ENCODE measurements at places on chromosomes 13 and 19. TPM values are rescaled to one million over a fixed set of nuclear protein-coding genes. Genes with fewer than 3 reads are reported as not detected.

- no peak for DNase-seq
These were observed 33.7 kb downstream of the SHISA2 start for GRCh38 chr13:26017932-26018665.

DNA sequence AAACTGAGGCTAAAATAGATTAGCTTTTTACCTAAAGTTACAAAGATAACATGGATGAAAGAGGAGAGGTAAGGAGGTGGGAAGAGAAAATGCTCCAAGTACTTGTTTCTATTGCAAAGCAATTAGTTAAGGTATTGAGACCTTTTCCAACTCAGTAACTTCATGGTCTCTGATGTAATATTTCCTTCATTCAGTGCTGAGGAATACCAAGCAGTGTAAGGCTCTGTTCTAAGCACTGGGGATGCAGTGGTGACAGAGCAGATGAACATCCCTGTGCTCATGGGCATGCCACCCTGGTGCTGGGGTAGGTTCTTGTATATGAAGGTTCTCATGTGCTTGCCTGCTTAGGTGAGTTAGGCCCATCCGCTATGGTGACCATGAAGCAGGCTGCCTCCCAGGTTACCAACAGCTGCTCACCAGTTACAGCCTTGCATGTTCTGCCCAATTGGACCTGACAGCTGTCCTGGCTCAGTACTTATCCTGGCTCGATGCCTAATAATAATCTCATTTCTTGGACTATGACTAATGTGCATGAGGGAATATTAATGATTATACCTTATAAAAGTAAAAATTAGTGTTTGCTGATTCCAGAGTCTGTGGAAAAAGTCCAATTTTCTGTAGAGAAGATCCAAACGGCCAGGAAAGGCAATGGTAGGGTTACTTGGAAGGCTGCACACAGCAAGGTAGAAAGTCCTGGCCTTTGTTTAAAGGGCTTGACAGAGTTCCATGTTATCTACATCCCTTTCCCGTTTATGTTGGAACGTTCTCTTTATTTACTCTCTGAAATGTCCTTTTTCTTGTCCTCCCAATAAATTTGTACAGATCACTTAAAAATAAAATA is 48.3 kb downstream of the LATS2 start:
- no peak for DNase-seq

DNA sequence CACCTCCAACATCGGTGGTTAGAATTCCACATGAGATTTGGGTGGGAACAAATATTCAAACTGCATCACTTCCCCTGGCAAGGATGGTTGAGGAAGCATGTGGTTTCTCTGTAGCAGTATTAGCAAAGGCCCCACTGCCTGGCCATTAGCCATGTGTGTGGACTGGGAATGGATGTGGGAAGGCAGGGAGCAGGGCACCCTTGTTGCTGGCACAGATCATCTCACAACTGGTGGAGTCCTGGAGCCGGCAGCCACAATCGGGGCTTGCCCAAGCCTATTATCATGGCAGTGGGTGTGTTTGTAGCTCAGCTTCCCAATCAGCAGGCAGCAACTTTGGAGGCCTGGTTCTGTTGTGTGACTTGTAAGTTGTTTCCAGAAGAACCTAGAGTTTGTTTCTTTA is 391.9 kb downstream of the DLEU7 start:
- no peak for DNase-seq

- no peak for DNase-seq
These were observed 855 bp downstream of the UNC13A start for GRCh38 chr19:17687141-17687856.

- no peak for DNase-seq
These were observed 24.8 kb downstream of the TSKS start for GRCh38 chr19:49738268-49738667.

DNA sequence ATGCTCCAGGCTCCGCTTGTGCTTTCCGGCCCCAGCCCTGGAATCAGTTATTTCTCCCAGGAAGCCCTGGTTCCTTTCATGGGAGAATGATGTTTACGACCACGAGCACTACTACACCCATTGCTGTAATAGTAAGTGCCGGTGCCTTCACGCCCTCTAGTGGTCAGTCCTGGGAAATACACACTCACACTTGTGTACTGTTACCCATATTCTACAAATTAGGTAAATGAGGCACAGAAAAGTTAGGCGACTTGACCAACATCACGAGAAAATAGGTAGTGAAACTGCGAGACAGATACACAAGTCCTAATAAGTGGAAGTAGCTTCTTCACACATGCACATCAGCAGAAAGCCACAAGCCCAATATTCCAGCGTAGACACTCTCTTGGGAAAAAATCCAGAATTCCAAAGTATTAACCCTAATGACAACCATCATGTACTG is 21.7 kb downstream of the CEACAM21 start:
- DNase-seq = peak; percentile 31

GRCh38 chr19:47593860-47594259 is 15.1 kb upstream of the BICRA start:
- DNase-seq = no peak

DNA sequence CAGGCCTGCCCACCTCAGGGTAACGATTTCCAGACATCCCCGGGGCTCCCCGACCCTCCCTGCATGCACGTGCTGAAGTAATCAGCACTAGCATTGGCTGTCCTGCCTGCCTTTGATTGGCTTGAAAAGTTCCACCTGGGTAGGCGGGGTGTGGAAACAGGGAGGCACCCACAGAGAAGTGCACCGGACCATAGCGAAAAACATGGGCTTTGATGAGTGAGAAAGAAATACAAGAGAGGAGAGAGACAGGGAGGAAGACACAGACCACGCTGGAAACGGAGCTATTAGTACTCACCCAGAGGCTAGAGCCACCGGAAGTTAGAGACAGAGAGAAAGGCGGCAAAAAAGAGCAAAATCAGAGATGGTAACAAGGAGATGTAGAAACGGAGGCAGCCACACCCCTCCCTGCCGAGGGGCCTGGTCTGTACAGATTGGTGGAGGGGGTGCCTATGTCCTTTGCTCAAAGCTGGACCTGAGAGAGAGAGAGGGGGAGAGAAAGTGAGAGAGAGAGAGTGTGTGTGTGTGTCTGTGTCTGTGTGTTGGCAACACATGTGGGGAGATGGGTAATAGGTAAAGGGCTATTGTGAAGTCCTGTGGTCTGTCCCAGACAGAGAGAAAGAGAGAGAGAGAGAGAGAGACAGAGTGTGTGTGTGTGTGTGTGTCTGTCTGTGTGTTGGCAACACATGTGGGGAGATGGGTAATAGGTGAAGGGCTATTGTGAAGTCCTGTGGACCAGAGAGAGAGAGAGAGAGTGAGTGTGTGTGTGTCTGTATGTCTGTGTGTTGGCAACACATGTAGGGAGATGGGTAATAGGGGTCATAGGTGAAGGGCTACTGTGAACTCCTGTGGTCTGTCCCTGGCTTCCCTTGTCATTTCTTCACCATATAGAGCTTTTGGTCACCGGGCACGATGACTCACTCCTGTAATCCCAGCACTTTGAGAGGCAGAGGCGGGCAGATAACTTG is 2.9 kb downstream of the CGB3 start:
- DNase-seq = no peak

- no peak for DNase-seq
These were observed 50.9 kb downstream of the EPS15L1 start for GRCh38 chr19:16420781-16421386.

- no peak for DNase-seq
These were observed 10.3 kb downstream of the IGSF23 start for GRCh38 chr19:44623626-44624025.

DNA sequence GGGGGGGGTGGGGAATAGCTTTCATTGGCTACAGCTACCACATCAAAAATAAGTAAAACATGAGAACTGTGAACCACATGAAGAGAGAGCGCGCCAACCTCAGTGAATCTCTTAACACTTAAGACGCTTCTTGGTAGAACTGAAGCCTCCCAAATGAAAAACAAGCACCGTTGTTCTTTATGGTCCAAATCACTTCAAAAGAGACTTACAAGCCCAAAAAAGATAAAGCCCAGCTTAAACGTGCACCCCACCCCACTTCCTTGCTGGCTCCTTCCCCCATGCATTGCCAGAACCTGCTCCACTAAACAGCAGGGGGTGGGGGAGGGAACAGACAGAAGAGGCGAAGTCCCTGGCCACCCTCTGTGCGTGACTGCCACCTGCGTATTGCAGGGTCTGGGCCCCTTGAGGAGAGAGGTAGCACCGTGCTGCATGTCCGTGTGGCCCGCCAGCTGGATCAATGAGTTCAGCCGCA is 479.1 kb downstream of the FOXO1 start:
- no peak for DNase-seq

DNA sequence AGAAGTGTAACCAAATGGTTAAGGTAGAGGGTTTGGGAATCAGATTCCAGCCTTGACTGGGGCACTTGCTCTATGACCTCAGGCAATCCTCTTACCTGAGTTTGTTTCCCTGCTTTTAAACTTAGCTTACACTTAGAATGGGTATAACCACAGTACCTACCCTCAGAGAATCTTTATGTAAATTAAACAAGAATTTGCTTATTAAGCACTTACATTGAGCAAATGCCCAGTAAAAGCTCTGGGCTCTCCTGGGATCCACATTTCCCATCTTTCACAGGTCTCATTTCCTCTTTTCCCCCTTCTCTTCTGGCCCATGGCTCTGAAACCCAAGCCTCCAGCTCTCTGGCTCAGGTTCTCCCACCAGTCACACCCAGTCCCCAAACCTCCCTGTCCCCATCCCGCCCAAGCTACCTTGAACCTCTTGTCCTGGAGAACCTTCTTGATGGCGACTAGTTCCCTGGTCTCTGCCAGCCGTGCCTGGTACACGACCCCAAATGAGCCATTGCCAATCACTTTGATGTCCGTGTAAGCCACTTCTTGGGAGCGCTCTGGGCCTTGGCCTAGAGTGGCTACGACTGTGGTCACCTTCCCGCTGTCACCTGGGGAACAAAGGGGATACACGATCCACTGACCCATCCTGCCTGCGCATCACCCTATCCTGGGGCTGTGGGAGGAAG is 2.7 kb downstream of the GSK3A start:
- no peak for DNase-seq

DNA sequence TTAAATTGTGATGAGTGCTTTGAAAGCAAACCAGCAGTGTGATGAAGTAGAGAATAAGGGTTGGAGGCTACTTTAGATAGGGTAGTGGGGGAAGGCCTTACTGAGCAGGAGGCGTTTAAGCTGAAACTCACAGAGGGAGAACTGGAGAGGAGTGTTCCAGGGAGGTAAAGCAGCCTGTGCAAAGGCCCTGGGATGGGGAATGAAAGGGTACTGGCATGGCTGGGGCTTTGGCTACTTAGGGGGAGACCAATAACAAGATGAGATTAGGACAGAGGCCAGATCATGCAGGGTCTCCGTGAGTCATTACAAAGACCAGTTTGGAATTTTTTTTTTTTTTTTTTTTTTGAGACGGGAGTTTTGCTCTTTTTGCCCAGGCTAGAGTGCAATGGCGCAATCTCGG is 1.1 kb downstream of the PPP5C start:
- DNase-seq = no peak

DNA sequence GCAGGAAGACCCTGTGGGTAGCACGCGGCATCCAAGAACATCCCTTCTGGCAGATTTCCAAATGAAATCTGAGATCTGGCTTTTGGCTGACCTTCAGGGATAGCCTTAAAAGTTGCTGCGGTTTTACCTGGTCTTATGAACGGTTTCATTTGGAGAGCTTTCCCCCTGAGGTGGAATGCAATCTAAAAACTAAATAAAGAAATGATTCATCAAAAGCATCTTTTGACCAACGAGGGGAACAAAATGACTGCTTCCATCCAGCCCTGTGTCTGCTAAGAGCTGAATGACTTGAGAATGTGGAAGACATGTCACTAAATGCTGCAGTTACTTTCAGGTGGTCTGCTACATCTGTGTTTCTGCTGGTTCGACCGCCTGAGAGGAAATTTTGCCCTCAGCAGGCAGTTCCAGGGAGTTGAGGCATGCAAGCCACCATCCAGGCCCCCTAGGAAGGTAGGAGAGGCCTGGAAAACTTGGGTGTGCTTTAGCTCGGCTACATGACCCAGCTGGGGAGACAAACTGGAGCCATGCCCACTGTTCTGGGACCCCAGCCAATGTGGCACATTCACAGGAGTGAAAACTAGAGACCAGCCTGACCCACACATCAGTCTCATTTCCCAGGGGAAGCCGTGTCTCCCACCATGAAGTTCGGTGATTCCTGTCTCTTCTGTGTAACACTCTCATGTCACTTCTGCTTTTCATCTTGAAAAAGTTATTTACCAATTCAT is 175.1 kb upstream of the KL start:
- DNase-seq = no peak

- no peak for DNase-seq
These were observed 210.9 kb downstream of the NALCN start for GRCh38 chr13:101205408-101205807.

GRCh38 chr13:98351636-98352035 is 174.6 kb upstream of the RNF113B start:
- DNase-seq = no peak

- DNase-seq = no peak
These were observed 944.9 kb upstream of the MIR17HG start for GRCh38 chr13:90402613-90403012.

GRCh38 chr19:13095393-13095784 is 7.3 kb downstream of the LYL1 start:
- DNase-seq = no peak

GRCh38 chr19:9727644-9728043 is 40.9 kb downstream of the ZNF846 start:
- DNase-seq = no peak

DNA sequence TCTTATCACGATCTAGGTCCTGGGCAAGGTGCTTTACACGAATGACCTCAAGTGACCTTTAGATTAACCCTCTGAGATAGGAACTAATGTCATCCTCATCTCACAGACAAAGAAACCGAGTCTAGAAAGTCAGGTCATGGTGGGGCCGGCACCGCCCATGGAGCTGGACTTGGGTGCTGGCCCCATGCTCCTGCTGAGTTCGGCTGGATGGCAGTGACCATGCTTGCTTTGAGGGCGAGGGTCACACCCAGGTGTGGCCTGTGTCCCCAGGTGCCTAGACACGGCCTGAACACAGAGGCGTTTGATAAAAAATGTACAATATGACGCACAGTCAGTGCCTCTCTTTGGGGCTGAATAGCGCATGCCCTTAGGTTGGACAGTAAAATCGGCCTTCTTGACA is 26.8 kb downstream of the COL4A2 start:
- no peak for DNase-seq

- DNase-seq = peak; percentile 97
These were observed 1.7 kb upstream of the PCDH17 start for GRCh38 chr13:57629821-57630235.

GRCh38 chr19:35710784-35711723 is 6.7 kb downstream of the ZBTB32 start:
- no peak for DNase-seq

CEACAM3 gene
- total RNA-seq = not detected

ACTL9 gene
- not detected for total RNA-seq

IGFL2 gene
- total RNA-seq = 0.61 TPM

GEMIN7 gene
- total RNA-seq = 15.4 TPM

NLRP7 gene
- total RNA-seq = not detected

CCDC8 gene
- total RNA-seq = 37.9 TPM

CHAMP1 gene
- total RNA-seq = 11.2 TPM

VSTM1 gene
- 0.28 TPM for total RNA-seq

CRX gene
- total RNA-seq = 0.17 TPM

All from spinal cord (tissue), 10 donors.